Eye (tissue), 1 donor: ENCODE measurements at places on chromosomes 1 and 21.

DNA sequence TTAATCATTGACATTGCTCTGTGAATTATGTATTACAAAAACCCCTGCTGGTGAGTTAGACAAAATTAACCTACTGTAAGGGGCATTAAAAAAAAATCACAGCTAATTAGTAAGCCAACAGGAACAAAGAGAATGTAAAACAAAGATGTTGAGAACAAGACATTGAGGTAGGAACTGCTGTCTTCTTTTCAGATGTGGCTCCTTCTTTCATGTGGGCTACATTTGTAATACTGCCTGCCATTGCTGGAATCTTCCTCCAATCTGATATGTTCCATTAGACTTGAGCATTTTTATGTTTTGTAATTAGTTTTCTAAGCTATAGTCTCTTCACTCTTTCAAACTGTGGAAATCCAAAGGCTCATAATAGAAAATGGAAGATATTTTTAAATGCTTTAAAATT is 353.0 kb downstream of the ADGRL2 start:
- no peak for DNase-seq

DNA sequence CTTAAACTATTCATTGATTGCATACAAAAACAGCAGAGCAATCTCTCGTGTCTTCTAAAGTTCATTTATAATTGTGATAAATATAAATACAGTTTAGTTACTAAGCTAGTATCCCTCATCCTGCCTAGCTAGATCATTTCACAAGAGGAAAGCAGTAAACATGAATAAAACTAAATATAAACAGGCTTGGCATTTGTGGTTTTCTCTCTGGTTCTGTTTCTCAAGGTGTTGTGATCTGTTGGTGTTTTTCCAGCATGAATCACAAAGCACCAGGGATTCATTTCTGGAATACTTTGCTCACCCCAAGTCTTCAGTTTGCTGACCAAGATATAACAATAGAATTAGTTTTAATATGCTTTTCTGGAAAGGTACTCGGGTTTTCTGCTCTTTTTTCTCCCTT is 32.7 kb upstream of the GLIS1 start:
- DNase-seq: no peak

DNA sequence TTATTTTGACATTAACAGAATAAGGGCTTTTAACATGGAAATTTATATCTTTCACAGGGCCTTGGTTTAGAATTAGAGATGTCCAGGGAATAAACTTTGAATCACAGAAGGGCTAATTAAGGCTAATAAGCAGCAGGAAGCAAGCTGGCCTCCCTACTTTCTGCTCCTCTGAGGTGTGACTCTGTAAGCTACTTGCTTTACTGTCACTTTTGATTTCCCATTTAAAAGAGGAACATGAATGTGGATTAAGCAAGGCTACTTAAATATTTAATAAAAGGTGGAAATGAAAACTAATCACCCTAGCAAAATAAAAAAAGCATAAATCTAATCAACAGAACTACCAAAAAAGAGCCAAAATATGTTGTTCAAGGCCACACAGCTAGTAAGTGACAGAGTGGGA is 28.9 kb upstream of the CD5L start:
- no peak for DNase-seq

- DNase-seq: peak; percentile 35
Observed at GRCh38 chr21:32653326-32653901, 41.2 kb upstream of the CFAP298 start.

GRCh38 chr1:109631513-109632505 is 12.2 kb downstream of the AMPD2 start:
- no peak for DNase-seq

- DNase-seq: peak; percentile 96
Observed at GRCh38 chr1:183942933-183943693, 94.4 kb downstream of the COLGALT2 start.

DNA sequence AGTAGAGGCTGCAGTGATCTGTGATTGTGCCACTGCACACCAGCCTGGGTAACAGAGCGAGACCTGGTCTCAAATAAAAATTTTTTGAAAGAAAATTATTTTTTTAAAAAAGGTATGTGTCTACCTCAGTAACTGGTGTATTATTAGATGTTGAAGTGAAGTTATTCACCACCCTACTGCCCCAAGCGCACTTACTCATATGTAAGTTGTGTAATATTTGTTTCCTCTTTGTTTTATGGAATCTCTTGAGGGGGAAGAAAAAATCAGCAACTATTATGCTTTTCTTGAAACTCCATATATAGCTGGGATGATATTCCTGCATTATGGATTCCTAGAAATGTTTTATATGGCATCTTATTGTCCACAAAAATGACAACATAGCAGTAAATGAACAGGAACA is 21.3 kb downstream of the RBM15 start:
- no peak for DNase-seq

DNA sequence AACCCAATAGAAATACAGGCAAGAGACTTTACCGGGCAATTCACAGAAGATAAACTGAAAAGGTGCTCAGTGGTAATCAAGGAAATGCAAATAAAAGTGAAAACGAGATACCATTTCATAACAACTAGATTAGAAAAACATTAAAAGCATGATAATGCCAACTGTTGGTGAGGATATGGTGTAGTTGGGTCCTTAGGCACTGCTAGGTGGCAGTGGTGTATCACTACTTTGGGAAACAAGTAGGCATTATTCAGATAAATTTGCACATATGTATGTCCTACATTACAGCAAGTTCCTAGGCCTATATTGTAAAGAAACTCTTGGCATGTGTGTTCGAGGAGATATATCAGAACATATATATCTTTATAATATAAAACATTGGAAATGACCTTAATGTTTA is 31.0 kb downstream of the AZIN2 start:
- no peak for DNase-seq
